ENCODE measurements at places on chromosomes 2 and 18.

- DNase-seq: no peak
These were observed 718.1 kb upstream of the ID2 start for GRCh38 chr2:7963787-7964186.

DNA sequence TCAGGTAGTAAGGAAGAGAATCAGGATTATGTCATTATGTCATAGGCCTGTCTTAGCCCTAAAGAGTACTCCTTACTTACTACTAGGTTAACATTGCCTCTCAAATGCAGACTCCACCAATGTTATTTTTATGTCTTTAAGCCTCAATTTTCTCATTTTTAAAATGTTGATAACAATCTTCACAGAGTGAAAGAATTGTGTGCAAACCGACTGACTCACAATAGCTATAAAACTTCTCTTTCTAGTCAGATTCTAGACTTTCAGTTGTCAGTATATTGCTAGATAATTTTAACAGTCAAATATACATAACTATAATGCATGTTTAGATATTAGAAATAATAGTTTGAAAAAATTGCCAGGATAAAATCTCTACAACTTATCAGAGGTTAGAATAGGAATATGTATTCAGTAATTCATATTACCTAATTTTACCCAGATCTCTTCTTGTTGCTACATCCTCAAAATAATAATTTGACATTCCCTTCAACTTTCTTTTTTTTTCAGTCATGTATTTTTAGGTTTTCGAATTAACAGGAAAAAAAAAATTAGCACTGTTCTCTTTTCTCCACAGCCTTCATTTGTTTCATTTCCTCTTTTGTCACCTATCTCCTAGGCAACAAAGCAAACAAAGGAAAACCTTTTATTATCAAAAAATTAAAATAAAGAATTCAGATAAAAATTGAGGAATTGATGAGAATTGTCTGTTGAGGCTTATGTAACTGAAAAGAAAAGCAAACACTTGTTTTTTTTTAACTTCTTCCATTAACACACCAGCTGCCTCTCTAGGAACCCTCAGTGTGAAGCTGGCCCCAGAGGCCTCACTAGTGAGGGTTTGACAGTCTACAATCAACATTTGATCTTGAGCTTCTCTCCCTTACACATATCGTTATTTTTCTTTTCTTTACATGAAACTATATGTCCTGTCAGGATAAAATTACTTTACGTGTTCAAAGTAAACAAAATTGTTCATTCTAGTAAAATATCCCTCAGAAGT, 279.0 kb downstream of the CALCRL start:
- no peak for DNase-seq

- no peak for DNase-seq
These were observed 470.9 kb upstream of the ACVR2A start for GRCh38 chr2:147373800-147374422.

DNA sequence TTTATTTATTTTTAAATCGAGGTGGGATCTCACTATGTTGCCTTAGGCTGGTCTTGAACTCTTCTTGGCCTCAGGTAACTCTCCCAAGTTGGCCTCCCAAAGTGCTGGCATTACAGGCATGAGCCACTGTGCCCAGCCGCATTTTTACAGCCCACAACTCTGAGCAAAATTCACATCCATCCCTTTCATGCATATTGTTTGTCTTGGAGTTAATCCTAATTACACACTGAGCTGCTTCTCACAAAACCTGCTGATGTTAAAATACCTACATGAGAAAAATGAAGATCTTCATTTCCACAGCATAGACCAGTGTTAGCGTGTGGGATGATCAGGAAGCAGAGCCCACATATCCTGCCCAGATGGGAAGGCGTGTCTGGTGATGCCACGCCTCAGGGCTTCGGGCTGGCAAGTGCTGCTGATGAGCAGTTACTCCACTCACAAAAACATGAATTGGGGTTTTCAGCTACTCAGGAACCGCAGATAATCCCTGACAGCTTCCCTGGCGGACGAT, 14.6 kb downstream of the ITGB1BP1 start:
- no peak for DNase-seq

DNA sequence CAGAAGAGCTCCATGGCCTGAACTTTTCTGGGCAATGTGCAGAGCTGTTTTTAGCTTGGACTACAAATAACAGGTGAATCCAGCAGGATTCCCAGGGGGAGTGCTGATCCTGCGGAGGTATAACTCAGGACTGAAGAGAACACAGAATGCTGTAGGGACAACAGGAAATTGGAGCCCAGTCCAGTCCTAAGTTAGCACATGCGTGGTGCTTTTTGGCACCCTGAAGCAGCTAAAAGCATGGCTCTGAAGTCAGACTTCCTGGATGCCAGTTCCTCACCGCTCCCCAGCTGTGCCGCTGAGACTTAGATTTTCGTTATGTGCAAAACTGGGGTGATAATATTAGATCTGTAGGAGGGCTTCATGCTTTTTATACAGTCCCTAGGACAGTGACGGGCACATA, 58.6 kb downstream of the GALR1 start:
- DNase-seq: no peak

DNA sequence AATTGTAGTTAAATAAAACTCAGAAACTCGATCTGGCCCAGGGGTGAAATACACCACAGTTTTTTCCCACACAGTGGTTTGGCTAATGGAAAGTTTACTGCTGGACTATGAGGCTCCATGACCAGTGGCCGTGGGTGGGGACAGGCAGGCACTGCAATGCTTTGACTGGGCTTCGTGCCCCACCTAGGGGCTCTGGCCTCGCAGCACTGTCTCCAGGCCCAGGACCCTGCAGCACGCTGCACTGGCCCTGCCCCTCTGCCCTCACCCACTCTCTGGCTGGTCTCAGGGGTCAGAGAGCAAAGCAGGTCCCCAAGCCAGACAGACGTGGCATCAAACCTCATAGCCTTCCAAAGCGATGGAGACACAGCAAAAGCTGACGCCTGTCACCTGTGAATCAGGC, 13.4 kb upstream of the B3GNT7 start:
- no peak for DNase-seq

DNA sequence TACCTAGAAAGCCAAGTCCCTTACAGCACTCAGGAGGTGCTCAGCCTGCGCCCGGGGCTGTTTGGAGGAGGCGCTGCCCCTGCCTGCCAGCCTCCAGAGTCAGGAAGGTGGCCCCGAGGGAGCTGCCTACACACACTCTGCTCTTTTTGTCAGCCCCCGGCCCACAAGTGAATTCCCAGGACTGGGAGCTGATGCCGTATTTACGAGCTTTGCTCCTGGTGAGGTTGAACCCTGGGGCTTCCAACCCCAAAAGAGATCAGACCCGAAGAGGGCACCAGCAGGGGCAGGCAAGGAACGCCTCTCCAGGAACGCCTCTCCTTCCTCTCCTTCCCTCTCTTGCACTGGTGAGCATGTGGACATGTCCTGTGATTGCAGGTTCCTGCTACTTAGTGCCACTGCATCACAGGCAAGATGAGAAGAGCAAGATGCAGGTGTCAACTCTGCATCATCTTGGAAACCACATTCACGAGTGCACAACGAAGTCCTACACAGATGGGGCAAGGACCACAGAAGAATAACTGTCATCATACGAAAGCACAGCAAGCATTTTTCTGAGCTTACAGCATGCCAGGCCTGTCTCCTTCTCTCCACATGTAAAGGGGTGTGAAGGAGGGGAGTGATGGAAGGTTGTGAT, 126.7 kb downstream of the NDUFA10 start:
- no peak for DNase-seq

GRCh38 chr2:230160112-230160660, 59.6 kb downstream of the SP110 start:
- DNase-seq: peak; percentile 21

GRCh38 chr18:74595431-74595830, 2.2 kb upstream of the ZNF407 start:
- DNase-seq: no peak

DNA sequence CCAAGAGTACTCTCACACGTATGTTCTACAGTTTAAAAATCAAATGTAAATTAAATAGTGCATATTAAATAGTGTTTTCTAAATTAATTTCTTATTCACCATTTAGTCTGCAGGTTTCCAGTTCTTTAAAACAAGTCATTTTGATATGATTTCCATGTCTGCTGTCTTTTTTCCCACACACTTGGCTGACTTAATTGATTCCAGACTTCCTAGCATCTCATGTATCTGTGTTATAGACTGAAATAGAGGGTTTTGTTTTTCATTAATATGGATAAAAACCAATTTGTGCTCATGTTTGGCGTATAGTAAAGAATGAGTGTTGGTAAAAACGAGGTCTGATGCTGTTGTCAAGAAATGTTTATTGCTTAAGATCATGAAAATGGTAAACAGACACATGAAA, 104.3 kb downstream of the SRBD1 start:
- DNase-seq: no peak

DNA sequence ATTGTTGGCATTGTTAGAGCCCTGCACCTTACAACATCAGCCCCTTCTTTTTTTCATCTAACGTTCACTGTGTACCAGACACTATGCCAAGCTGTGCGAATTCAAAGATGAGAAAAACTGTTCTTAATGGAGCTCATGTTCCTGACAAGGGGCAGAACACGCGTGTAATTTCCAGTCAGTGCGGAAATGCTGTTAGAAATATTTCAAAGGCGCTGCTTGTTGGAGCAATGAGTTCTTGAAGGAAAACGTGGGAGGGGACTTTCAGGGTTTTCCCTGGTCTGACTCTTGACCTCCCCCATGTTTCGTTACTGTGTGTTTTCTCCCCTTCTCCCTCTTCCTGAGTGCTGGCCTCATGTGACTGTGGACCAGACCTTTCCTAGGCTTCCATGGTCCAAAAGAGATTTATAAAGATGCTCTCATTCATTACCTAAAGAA, 1.5 kb downstream of the MTHFD2 start:
- no peak for DNase-seq

DNA sequence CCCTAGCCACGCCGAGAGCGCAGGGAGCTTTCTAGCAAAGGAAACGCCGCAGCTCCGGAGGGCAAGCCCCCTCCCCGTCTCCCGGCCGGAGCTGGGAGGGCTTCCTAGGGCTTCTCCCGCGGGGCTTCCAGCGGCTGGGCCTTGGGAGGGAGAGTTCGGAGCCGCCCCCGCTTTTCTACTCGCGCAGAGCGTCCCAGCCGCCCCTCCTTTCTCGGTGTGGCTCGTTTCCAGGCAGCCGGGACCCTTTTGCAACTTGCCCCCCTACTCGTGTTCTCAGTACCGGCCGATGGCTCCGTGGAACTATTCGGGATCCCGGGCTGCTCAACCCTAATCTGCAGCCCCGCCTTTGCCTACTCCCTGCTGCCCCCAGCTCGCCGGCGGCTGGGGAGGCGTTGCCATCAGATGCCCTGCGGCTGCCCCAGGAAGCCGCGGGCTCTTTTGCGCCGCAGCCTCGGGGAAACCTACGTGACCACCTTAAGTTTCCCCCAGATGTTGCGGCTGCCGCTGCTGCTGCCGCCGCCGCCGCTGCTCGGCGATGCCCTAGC, 1.5 kb upstream of the NR4A2 start:
- DNase-seq: no peak

DNA sequence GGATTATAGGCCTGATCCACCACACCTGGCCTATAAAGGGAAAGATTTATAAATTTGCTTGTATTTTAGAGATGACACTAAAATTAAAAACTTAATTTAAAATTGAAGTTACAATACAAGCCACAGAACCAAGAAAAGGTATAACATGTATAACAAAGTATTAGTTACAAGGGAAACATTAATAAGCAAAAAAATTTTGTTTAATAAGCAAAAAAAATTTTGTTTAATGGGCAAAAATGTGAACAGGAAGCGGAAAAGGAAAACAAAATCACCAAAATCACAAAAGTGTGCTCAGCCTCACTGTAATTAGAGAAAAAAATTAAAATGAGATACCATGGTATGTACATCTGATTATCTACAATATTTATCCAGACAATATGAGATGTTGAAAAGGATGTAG, 15.9 kb upstream of the NDUFV2 start:
- no peak for DNase-seq

GRCh38 chr2:69203166-69203985, 183.7 kb downstream of the GFPT1 start:
- DNase-seq: no peak

- no peak for DNase-seq
These were observed 31.9 kb upstream of the CWC22 start for GRCh38 chr2:180038997-180039396.

- no peak for DNase-seq
These were observed 107.6 kb downstream of the STRN start for GRCh38 chr2:36858551-36859365.

- DNase-seq: no peak
These were observed 248.7 kb downstream of the TFCP2L1 start for GRCh38 chr2:121036226-121036692.

GRCh38 chr2:122486086-122486485, 730.6 kb downstream of the TSN start:
- no peak for DNase-seq

- DNase-seq: no peak
These were observed 226.3 kb downstream of the KIAA1328 start for GRCh38 chr18:37055137-37055802.
